ENCODE measurements at places on chromosomes 1 and 21. TPM values are rescaled to one million over a fixed set of nuclear protein-coding genes. Genes with fewer than 3 reads are reported as not detected.

DNA sequence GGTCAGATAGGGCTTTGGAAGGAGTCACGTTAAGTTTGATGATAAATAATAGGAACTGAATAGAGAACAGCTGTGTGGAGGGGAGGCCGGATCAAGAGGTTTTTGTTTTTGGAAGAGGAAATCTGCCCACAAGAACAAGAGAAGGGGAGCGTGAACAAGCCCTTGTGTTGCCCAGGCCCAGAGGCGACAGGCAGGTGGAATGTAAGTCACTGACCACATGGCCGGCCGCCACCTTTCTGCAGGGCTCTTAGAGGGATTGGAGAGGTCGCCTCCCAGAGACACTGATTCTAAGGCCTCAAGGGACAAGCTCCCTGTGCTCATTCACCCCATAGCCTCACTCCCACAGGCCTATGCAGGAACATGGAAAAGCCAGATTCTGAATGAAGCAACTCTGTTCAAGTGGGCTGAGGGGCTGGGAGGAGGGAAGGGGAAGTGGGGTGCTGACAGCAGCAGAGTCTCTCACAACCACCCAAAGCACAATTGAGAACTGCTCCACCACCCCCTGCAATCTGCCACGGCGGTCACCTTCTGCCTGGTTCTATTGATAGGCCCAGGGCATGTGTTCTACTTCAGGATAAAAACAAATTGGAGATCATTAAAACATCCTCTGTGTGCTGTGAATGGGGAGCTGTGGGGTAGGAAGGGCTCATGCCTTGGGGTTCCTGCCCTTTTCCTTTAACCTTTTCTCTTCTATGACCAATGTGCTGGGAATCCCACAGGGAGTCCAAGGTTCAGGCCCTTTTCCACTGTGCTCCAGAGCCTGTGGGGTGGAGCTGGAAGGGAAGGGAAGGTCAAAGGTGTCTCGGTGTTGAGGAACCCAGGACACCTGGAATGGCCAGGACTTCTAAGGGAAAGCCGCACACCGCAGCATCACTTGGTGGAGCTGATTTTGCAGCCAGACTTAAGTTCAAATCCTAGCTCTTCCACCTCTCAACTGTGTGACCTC, 63.3 kb upstream of the PARP1 start:
- no peak for DNase-seq

DNA sequence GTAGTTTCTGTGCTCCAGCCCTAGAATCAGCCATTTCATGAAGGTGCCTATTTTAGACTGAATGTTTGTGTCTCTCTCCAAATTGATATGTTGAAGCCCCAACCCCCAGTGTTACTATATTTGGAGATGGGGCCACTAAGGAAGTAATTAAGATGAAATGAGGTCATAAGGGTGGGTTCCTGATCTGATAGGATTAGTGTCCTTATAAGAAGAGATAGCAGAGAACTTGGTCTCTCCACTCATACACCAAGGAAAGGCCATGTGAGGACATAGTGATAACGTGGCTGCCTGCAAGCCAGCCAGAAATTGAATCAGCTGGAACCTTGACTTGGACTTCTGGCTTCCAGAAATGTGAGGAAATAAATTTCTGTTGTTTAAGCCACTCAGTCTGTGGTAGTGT, 12.3 kb downstream of the RAVER2 start:
- DNase-seq: no peak

DNA sequence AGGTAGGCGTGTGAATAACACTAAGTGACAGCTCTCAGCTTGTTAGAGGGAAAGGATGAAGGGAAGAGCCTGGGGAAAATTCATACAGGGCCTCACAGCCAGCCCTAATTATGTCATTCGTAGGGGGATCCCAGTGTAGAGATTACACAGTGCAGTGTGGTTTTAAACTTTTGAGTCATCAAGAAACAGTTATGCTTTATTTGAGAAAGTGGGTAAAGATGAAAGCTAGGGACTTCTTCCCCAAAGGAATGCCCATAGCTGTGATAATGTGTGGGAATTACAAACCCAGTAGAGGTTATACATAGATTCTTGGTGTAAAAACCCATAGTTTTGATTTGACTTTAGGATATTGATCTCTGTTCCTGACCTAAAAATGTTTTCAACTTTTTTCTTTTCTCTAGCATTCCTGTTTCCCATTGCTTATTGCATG, 1.9 kb downstream of the TTF2 start:
- DNase-seq: no peak

GRCh38 chr1:92118826-92119225, 38.7 kb downstream of the BTBD8 start:
- DNase-seq: no peak

DNA sequence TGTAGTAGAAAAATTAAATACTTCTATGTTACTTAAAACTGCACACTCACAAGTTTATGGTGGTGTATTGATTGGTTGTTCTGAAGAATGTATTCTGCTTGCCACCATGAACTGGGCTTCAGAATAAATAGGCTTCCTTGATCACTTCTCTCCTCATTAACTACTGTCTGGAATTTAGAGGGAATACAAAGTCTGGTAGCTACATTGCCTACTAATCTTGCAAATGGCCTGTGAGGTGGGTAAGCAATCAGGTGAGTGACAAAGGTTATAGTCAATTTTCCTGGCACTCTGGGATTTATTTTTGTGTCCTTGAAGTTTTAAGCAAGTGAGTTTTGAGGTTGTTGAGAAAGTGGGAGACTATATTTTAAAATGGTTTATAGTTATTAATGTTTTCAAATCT, 101.8 kb downstream of the ROR1 start:
- no peak for DNase-seq

DNA sequence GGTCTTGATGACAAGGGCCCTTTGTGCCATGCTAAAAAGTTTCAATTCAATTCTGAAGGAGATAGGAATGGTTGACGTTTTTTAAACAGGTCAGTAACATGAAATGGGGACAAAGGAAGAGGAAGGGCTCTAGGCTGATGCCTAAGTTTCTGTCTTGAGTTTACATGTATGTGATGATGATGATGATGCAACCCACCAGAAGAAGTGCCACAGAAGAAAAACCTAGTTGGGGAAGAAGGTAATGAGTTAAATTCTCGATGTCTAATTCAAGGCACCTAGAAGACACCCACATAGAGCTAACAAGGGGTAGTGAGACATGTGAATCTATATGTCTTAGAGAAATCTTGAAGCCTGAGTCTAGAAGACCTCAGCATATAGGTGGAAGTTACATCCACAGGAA, 44.4 kb upstream of the ATP1A1 start:
- no peak for DNase-seq

The HSPB7 gene
- total RNA-seq: 355 TPM

DNA sequence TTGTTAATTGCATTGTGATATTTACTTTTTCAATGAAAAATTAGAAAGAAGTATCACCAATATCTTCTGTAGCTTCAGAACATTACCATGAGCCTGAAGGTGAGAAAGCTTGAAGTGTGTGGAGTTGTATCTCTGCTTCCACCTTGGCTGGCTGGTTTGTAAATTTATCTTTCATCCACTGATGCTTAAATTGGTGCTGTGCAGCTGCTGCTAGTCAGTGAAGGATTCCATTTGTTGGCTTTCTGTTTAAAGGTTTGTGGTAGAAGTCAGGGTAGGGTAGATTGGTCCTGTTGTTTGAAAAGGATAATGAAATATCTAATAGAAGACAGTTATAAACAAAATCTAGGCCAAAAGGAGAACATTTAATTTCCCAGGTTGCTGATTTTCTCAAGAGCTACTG, 105.7 kb downstream of the C1orf21 start:
- DNase-seq: no peak

DNA sequence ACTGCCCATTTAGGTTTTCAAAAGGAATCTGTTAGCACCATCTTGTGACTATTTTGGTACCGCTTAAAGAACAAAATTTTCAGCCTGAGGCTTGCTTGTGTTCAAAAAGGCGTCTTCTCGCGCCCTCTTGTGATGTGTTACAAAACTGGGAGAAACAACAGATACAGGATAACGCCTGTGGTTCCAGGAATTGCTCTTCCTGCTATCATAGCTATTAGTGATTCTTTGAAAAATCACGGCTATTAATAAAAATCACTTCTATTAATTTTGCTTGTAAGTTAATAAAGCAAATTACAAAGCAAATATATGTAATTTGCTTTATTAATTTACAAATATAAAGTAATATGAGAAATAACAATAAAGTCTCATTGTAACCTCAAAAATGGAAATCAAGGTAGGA, 82.2 kb upstream of the ABCD3 start:
- DNase-seq: peak; percentile 59

GRCh38 chr1:10866321-10867093, 70.1 kb upstream of the CASZ1 start:
- DNase-seq: no peak

DNA sequence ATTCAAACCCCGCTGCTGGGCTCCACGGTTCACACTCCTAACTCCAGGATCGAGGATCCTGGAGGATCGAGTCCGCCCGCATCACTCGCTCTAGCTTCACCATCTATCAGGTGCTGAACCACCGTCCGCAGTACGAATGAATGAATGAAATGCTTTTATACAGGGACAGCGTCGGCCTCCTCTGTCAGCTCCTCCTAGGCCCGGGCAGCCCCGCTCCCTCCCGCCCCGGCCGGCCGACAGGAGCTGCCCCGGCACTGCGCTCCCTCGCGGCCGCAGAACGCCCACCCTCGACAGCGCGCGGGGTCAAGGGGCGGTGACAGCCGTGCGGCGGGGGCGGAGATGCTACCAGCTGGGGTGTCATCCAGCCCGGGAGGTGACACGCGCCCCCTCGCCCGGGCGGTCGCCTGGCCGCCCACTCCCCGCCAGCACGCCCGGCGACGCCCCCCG, 520 bp downstream of the ZBTB17 start:
- DNase-seq: no peak

The CD101 gene
- 0.10 TPM for total RNA-seq

DNA sequence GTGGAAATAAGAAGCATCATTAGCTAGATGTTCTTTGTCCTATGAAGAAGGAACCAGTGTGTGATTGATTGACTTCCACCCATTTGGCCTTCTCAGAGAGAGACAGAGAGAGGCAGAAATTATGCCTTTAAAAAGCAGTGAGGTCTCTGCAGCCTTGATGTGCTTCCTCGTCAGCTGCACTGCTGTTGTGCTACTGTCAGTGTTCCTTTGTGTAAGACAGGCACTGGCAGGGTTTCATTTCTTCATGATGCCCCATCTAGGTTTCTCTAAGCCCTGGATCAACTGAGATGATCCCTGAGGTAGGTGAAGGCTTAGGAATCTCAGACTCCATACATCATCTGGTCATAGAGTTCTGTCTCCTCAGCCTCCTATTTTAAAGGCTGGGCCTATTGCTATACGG, 34.9 kb downstream of the GPR3 start:
- no peak for DNase-seq

The NUAK2 gene
- total RNA-seq: 0.61 TPM

DNA sequence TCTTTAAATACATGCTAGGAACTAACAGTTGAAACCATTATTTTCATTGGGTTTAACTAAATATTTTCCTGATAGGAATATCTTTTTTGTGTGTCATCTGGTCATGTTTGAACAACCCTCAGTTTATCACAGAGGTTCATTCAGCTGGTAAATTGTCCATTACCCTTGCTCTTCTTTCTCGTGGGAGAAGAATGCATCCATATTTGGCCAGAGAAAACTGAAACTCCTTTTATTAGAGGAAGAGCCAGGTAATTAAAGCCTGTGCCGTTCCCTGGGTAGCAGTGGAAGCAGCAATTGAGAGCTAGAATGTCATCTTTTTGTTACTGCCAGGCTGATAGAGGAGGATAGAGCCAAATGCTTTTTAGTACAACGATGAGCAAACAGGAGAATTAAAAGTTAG, 587.2 kb upstream of the ZRANB2 start:
- no peak for DNase-seq

GRCh38 chr1:73500154-73500553, 697.8 kb downstream of the LRRIQ3 start:
- DNase-seq: no peak

DNA sequence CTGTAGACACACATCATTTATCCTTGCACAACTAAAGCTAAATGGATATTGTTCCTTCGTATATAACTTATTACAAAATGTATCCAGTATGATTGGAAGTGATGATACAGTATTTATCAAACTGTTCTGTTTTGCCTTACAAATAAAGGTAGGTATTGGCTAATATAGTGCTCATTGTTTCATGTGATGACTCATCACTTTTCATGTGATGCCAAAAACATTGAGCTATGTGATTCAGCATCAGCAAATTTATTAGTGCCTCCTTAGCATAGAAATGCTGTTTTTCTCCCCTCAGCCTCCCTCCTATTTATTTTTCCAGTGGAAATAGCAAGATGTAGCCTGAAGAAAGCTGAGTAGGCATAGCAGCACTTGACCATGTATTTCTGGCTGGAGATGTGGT, 228.6 kb upstream of the LYPLAL1 start:
- no peak for DNase-seq

DNA sequence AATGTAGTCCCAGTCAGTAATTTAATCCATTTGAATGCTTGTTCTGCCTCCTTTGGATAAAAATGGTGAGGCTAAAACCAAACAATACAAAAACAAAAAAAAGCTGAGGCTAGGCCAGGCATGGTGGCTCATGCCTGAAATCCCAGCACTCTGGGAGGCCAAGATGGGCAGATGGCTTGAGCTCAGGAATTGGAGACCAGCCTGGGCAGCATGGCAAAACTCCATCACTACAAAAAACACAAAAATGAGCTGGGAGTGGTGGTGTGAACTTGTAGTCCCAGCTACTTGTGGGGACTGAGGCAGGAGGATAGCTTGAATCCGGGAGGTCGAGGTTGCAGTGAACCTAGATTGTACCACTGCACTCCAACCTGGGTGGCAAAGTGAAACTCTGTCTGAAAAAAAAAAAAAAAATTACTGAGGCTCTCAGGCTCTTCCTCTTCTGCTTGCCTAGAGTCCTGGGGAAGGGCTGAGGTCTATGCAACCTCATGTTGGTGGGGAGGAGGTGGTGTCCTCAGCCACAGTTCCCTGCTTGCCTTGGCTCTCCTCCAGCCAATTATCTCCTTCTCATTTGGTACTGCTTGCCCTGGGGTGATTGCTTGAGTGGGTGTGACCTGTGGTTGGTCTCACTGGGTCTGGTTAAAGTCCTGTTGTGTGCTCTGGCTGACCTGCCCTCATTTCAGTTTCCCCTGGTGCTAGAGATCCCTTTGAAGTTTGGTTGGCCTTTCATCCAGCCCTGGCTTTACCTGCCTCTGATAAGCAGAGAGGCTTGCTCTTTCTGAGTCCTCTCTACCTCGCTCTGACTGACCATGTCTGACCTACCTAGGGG, 20.9 kb downstream of the S1PR1 start:
- DNase-seq: no peak

- no peak for DNase-seq
These were observed 622 bp upstream of the TMPRSS2 start for GRCh38 chr21:41508415-41509144.

All from gastrocnemius medialis (tissue), 4 donors.